Muscle of arm (tissue), 14 donors: ENCODE measurements at places on chromosomes 6 and 20. TPM values are rescaled to one million over a fixed set of nuclear protein-coding genes. Genes with fewer than 3 reads are reported as not detected.

- DNase-seq: no peak
These were observed 18.9 kb downstream of the SPDEF start for GRCh38 chr6:34536959-34537848.

DNA sequence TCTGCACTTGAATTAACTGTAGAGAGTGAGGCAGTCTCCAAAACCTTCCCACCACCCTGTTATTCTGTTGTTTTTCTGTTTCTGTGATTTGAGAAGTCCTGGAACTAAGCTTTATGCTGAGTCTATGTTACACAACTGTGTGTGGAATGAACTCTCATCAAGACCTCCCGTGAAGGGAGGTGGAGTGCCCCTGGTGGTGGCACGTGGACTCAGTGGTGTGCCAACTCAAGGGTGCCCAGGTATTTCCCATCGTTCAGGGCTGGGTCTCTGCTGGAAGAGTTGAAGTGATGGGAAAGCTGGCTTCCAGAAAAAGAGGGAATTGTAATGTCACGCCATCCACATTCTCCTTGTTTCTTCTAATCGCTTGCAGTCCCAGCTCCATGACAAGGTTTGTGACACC, 374.2 kb downstream of the SMOC2 start:
- DNase-seq: no peak

GRCh38 chr6:30265181-30265580, 52.0 kb upstream of the TRIM26 start:
- no peak for DNase-seq

GRCh38 chr6:169812257-169812644, 60.8 kb downstream of the ERMARD start:
- no peak for DNase-seq

- DNase-seq: no peak
These were observed 203.4 kb downstream of the TTLL2 start for GRCh38 chr6:167528239-167528638.

RAB23 gene
- polyA plus RNA-seq: 29.1 TPM

SERPINB1 gene
- not detected for polyA plus RNA-seq
